ENCODE measurements at places on chromosomes 3 and 15.

DNA sequence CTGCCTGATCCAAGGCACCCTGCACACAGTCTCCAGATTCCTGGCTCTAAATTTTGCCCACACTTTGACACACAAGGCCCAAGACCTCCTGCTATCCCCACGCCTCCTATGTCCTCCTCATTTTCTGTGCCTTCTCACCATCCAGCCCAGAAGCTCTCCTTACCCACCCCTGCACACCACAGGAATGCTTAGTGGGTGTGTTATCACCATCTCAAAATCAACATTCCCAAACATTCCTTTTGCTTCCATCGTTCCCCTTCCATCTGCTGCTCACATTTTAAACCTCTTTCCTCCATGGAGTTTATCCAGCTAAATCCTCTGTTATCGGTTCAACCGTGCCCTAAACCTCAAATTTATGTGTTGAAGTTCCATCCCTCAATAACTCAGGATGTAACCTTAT is 43.9 kb downstream of the DGKG start:
- no peak overlapping the region for H3K4me3 ChIP-seq
- H3K36me3 ChIP-seq: no peaks in the 10 kb centered on the region
- DNase-seq: no peak
- peaks cover 1% of the 10 kb centered on the region for H3K4me1 ChIP-seq
- H3K27me3 ChIP-seq: peaks cover 17% of the 10 kb centered on the region

GRCh38 chr15:42159381-42160015 is 3.1 kb upstream of the PLA2G4F start:
- DNase-seq: no peak
- H3K27me3 ChIP-seq: peaks cover 4% of the 10 kb centered on the region
- peaks cover 10% of the 10 kb centered on the region for H3K4me1 ChIP-seq
- H3K36me3 ChIP-seq: peaks cover 12% of the 10 kb centered on the region
- no peak overlapping the region for H3K27ac ChIP-seq
- H3K4me3 ChIP-seq: no peak overlapping the region

GRCh38 chr15:63811942-63812550 is 21.7 kb downstream of the HERC1 start:
- no peaks in the 10 kb centered on the region for H3K27me3 ChIP-seq
- no peak overlapping the region for H3K4me3 ChIP-seq
- peaks cover 9% of the 10 kb centered on the region for H3K4me1 ChIP-seq
- no peak overlapping the region for H3K27ac ChIP-seq
- H3K36me3 ChIP-seq: no peaks in the 10 kb centered on the region

GRCh38 chr3:114675104-114675503 is 381.3 kb downstream of the TIGIT start:
- DNase-seq: no peak
- H3K36me3 ChIP-seq: peaks cover 1% of the 10 kb centered on the region
- no peak overlapping the region for H3K4me3 ChIP-seq
- no peak overlapping the region for H3K27ac ChIP-seq

DNA sequence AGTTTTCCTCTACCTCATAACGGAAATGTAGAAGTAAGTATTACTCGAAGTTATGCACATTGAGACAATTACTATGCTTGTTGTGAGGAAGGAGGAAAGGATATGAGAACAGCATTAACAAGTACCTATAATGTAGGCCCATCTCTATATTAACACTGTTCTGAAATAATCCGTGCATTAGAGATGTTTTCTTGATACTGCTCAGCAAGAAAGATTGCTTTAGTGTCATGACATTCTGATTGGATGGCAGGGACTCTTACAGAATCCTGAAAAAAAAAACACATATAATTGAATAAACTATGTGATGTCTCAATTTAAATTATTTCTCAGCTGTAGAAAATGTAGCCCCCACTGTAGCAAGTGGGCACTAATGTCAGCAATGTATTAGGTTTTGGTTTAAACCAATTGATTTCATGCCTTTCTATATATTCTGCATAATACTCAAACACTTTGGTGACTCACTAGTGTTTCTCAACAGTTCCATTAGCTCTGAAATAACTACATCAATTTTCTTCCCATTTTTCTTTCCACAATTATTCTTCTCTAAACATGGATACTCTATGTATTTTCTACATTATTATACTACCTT is 598.3 kb upstream of the BCHE start:
- H3K4me1 ChIP-seq: no peaks in the 10 kb centered on the region
- no peaks in the 10 kb centered on the region for H3K36me3 ChIP-seq
- no peak overlapping the region for H3K27ac ChIP-seq

GRCh38 chr15:68386587-68387288 is 45.2 kb downstream of the ITGA11 start:
- DNase-seq: no peak
- H3K36me3 ChIP-seq: no peaks in the 10 kb centered on the region
- H3K4me3 ChIP-seq: no peak overlapping the region
- no peaks in the 10 kb centered on the region for H3K4me1 ChIP-seq

GRCh38 chr15:101599091-101599490 is 53.1 kb downstream of the TM2D3 start:
- peaks cover 15% of the 10 kb centered on the region for H3K27me3 ChIP-seq
- H3K27ac ChIP-seq: no peak overlapping the region
- no peaks in the 10 kb centered on the region for H3K4me1 ChIP-seq
- H3K36me3 ChIP-seq: no peaks in the 10 kb centered on the region
- no peak overlapping the region for H3K4me3 ChIP-seq
